ENCODE measurements at places on chromosomes 16 and 17.
A peak's percentile ranks its signal among the peaks of the same experiment; 100 is the strongest.

DNA sequence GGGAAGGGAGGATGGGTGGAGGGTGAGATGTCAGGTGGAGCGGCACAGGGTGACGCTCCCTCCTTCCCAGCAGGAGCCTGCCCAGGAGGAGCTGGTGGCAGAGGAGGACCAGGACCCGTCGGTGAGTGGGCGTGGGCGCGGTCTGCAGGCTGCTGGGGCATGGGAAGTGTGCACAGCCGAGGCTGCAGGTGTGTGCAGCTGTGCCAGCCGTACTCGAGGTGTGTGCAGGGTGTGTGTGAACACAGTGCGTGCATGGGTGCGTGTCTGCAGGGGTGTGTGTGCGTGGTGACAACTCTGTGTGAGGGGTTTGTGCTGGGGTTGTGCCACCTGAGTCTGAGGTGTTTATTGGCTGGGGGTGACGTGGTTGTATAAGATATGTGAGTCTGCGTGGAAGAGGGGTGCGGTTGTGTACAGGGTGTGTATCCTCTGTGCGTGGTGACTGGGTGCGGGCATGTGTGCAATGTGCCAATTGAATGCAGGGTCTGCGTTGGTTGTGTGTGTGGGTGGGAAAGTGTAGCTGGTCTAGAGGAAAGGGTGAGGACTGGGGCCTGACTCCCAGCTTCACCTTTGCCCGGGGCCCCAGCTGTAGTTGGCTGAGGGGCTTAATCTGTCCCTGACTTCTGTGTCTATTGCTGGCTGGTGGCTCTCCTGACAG, 670 bp downstream of the TNFSF12 start:
- DNase-seq: peak; percentile 16

- DNase-seq: no peak
These were observed 5.6 kb downstream of the IL4R start for GRCh38 chr16:27319257-27319965.

- no peak for DNase-seq
These were observed 274.0 kb downstream of the PARN start for GRCh38 chr16:14356064-14356463.

DNA sequence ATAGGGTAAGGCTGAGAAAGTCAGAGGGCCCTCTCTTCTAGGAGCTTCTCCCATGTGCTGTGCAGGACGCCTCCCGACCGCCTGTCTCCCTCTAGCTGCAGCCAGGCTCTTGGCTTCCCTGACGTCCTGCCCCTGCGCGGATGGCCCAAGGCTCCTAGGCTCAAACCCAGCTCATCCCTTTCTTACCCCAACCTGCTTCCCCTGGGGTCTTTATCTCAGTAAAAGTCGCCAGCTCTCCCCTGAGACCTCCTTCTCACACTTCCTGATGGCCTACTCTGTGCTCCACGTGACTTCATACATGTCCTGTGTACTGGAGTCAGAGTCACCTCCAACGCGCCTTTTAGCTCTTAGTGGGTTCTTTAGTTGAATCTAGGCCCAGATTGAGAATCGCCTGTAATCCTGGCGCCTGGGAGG, 1.1 kb upstream of the ZNF747 start:
- peak; percentile 44 for DNase-seq

GRCh38 chr17:2011411-2012371, 13.4 kb downstream of the RTN4RL1 start:
- DNase-seq: no peak

DNA sequence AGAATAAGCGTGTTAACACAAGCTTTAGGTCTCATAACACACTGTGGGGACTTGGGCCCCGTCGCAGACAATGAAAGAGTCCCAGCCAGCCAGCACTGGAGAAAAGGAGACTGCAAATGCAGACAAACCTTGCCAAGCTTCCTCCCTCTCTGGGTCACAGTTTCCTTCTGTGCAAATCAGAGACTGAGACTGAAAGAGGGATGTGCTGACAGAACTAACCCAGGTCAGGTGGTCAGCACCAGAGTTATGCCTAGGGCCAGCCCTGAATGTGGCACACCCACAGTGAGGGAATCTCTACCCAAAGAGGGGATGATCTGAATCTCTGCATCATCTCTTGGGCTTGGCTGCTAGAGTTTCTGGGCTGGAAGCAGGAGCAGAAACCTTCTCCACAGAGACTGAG, 282.3 kb upstream of the CCL2 start:
- no peak for DNase-seq

DNA sequence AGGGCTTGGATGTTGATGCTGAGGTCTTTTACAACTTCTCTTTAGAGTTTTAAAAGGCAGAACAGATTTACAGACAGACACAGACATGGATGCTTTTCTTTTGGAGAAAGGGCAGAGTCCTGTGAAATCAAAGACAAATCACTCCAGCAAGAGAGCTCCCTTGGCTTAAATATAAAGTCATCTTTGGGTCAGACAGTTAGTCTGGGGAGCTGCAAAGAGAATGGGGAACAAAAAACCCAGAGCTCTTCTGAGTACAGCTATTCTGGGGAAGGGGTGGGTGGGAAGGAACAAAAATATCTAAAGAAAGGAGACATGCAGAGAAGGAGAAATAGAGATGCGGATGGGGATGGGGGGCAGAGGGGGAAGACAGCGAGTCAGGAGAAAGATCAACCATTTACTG, 266.6 kb downstream of the XYLT1 start:
- DNase-seq: no peak

DNA sequence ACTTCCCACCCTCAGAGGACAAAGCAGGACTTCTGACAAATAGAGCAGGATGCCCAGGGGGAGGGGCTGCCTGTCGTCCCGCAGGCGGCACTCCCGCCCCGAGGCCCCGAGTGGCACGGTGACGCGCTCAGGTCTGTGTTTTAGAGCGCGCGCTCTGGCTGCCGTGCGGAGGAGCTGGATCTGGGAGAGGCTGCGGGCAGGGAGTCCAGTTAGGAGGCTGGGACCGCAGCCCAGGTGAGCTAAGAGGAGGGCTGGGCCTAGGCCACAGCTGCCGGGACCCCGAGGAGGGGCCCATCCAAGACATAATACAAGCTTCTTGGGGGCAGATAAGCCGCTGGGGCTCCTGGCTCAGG, 6.4 kb downstream of the DOC2A start:
- DNase-seq: no peak

DNA sequence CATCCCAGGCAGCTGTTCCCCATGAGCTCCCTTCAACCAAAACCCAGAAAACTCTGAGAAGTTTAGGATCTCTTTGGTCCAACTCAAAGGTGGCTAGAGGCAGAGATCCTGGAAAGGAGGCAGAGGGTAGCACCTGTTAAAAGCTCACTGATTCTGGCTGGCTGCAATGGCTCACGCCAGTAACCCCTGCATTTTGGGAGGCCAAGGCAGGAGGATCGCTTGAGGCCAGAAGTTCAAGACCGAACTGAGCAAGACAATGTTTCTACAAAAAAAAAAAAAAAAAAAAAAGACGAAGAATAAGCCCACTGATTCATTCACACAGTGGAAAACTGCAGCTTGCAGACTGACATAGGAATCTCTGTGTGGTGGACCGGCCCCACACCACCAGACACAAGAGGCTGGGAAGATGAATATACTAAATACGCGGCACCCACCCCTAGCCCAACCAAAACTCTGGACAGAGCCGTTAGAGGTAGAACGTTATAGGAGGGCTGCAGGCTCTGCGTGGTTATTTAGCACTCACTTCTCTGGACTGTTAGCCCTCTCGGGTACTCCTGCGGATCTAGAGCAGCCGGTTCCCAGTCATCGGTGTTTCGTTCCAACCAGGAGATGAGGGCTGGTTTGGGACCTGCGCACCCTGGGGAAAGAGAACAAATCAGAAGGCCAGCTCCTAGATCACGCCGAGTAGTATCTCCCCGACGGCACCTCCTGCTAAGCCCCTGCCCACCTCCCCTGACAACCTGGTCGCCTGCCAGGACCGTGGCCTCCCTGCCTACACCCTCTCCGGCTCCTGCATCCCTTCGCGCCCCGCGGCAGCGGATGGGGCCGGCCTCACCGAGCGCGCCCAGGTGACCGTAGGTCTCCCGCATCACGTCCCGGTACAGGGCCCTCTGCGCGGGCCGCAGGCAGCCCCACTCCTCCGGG, 925 bp downstream of the ZNF689 start:
- no peak for DNase-seq

DNA sequence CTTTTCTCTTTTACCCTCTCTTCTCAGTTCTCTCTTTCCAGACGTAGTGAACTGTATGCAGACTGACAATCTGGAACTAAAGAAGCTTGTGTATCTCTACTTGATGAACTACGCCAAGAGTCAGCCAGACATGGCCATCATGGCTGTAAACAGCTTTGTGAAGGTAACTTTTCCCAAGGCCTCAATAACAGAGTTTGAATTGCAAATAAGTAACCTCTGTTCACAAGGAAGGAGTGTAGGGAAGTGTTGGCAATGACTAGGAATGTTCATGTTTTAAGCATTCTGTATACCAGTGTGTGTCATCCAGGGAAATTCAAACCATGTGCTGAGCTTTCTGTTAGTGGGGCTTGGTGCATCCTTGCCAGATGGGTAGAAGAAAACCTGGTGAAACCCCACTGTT, 18.6 kb downstream of the AP2B1 start:
- DNase-seq: no peak

DNA sequence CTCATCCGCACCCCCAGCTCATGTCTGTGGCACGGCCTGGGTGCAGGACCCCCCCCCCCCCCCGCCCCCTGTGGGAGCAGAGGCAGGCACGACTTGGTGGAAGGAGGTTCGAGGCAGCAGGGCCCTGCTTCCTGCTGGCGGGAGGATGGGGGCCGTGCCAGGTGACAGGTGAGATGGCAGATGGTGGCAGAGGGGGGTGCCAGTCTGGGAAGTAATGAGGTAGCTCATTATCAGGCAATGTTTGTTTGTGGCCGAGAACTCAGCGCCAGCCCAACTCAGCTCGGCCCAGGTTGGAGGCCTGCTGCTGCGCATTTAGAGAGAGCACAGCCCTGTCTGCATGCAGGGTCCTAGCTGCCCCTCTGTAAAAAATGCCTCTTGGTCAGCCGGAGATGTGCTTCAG, 40.1 kb upstream of the JPH3 start:
- DNase-seq: no peak

DNA sequence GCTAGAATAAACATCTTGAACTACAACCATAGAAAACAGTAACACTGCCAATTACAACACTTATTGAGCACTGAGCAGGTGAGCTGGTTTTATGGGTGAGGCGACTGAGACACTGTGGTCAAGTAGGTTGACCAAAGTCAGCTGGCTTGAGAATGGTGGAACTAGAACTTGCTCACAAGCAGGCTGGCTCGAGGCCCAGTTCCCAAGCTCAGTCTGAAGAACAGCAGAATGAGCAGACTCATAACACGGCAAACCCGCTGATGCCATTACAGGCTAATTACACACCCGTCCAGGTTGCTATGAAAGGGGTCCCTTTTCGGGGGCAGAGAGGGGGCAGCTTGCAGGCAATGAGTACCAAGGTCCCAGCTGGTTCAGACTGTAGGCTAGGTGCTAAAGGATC, 6.5 kb downstream of the ZZEF1 start:
- DNase-seq: no peak

GRCh38 chr16:53893731-53894435, 189.9 kb downstream of the FTO start:
- DNase-seq: no peak

DNA sequence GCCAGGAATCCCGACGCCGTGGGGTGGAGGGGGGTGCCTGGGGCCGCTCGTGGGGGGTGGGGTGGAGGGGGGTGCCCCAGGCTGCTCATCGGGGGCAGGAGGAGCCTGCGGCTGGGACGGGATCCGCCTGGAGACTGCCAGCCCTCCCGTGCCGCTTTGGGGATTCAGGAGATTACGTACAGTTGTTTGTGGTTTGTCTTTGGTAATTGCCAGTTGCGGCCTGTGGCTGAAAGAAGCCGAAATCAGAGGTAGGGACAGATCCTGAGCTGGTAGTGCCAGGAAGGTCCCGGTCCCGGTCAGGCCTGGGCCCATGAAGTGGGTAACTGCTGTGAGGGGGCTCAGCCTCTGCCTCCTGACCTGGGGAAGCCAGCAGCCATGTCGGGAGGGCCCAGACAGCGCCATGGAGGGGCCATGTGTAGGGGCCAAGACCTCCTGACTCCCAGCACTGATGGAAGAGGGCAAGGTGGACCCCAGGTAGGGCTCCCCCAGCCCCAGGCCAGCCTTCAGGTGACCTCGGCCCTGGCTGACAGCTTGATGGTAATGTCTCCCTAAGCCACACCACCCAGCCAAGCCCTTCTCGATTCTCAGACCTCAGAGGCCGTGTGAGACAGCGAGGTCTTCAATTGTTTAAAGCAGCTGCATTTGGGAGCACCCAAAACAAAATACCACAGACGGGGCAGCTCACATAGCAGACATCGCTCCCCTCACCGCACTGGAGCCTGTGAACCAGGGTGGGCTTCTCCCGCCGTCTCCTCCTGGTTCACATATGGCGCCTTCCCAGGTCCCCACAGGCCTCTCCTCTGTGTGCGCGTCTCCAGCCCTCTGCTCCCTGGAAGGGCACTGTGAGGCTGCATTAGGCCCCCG, 34.9 kb upstream of the SSTR5 start:
- DNase-seq: no peak

GRCh38 chr17:65185062-65185461, 47.9 kb downstream of the RGS9 start:
- no peak for DNase-seq

- no peak for DNase-seq
These were observed 19.9 kb upstream of the RAB11FIP4 start for GRCh38 chr17:31371511-31372097.

GRCh38 chr16:85735225-85735635, 15.7 kb downstream of the C16orf74 start:
- peak; percentile 36 for DNase-seq

DNA sequence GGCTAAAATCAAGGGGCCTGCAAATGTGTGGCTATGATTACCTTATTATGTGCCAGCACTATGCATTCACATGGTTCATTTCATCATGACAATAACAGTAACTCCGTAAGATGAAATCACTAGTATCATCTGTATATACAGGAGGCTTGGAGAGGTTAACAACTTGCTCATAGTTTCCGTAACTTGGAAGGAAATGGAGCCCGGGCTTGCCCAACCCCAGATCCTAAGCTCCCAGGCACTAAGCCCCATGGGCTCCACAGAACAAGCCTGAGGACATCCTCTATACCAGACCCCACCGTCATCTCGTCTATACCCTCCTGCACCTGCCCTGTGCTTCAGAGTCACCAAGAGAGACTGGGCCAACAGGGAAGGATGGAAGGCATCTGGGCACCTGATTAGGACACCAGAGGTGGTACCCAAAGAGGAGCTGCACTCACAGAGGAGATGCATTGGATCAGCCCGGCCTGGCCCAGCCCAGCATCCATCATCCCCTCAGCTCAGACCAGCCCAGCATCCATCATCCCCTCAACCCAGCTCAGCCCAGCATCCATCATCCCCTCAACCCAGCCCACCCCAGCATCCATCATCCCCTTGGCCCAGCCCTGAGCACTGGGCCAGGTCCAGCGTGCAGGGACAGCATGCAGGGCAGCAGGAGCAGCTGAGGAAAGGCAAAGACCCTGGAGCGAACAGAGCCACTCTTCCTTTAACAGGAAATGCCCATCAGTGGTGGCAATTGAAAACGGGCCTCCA, 28.5 kb downstream of the NSMCE1 start:
- no peak for DNase-seq

- DNase-seq: no peak
These were observed 51.0 kb downstream of the VAC14 start for GRCh38 chr16:70749681-70750601.

- no peak for DNase-seq
These were observed 83.3 kb downstream of the NLK start for GRCh38 chr17:28125526-28126378.

- DNase-seq: no peak
These were observed 11.6 kb downstream of the PALB2 start for GRCh38 chr16:23629516-23629915.
